ENCODE measurements at places on chromosomes 5 and 9.

DNA sequence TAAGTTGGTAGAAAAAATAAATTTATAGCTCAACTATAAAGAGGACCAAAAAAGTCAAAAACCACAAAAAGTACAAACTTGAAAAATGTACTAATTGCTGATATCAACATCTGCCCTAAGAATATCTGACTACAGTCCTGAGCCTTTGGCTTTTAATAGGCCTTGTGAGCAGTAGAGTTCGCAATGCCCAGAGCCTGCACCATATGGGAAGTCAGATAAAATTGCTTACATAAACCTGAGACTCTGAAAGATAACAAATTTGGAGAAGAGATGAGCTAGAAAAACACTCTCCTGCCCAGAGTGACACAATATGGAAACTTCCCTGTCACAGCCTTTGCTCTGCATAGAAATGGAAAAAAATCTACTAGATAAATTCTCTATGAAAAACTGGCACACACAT lies 368.0 kb upstream of the GRIN3A start:
- no peak for DNase-seq

GRCh38 chr9:11088821-11089374 lies 476.1 kb upstream of the PTPRD start:
- DNase-seq: no peak

- DNase-seq: no peak
Measured at GRCh38 chr5:168693297-168693696, 114.1 kb upstream of the PANK3 start.

DNA sequence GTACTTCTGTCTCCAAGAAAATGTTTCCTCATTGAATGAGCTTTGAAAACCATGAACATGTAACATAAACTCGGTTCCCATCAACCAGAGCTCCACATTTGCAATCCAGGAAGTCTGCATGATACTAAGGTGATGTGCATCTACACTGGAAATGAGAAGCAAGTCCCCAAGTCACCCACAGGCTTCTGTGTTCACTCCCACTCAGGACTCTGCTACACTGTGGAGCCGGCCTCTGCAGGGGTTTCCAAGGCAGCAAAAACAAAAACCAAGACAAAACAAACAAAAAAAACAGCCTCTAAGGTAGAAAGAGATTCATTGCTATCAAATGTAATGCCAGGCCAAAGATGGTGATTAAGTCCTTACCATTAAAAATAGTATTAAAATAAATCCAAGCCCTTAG lies 593.7 kb downstream of the IRX1 start:
- no peak for DNase-seq

DNA sequence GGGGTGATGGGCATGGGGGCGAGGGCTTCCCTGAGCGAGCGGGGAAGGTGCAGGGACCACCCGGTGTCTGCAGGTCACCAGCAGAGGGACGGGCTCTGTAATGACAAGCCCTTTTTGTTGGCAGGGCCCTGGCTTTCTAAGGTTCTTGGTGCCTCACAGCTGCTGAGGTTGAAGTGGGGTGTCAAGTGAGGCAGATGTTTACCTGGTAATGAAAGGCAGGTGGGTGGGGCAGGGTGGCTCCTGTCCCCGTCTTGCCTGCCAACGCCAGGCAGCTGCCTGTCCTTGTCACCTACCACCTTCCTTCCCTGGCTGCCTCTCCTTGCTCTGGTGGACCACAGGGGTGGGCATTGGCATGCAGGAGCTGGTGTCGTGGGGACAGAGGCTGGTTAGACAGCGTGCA lies 41.0 kb upstream of the SEMA4D start:
- no peak for DNase-seq

DNA sequence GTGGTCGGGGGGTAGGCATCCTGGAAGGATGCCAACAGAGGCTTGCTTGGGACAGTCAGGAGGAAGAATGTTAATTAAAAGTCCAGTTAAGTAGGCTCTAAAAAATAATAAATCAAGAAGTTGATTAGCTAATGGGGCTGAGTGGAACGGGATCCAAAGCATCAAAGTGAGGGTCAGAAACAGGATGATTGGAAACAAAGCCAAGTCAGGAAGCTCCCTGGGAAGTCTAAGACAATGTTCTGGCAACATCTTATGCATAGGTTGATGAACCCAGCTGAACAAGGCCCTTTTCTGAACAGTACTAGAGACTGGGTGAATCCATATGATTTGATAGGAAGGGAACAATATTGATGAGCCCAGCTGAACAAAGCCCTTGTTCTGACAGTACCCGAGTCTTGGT lies 50.2 kb upstream of the STARD4 start:
- no peak for DNase-seq

GRCh38 chr5:33531824-33532223 lies 91.1 kb downstream of the TARS1 start:
- DNase-seq: no peak

- no peak for DNase-seq
Measured at GRCh38 chr5:39555788-39556187, 131.0 kb upstream of the DAB2 start.

- DNase-seq: peak; percentile 68
Measured at GRCh38 chr5:134530301-134531077, 5.0 kb downstream of the JADE2 start.

- no peak for DNase-seq
Measured at GRCh38 chr9:126752376-126752775, 52.5 kb upstream of the ZBTB43 start.

GRCh38 chr5:142876817-142877216 lies 106.6 kb downstream of the ARHGAP26 start:
- no peak for DNase-seq

DNA sequence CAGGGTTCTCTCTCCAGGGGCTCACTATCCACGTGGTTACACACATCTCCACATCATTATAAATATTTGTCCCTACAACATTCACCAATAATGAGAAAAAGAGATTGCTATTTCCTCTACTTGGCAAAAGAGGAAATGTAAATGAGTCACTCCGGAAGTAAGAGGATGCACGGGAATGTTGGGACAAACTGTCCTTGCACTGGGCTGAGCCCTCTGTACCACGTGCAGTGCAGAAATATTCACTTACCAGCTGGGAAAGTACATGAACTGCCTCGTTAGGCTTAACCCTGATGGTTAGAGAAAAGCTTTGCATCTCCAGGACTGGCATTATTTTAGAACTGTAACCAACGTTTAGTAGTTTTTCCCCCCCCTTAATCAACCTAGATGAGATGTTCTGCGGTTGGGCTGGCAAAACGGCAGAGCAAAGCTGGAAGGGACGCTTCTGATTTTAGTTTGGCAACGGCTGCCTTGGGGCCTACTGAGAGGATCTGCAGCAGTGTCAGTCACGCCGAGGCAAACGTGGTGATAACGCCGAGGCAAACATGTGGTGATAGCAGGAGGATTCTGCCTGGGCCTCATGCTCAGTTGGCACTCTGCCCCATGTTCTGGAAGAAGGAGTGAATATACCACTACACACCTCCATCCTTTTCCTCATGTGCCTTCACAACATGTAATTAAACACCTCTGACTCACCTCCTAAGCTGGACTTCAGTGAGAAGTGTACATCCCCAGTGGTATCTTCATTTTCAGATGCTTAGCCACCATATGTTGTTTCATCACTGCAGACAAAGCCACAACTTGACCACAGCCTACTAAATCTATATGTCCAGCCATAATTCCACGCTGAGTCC lies 661.4 kb upstream of the KLF4 start:
- DNase-seq: peak; percentile 56

DNA sequence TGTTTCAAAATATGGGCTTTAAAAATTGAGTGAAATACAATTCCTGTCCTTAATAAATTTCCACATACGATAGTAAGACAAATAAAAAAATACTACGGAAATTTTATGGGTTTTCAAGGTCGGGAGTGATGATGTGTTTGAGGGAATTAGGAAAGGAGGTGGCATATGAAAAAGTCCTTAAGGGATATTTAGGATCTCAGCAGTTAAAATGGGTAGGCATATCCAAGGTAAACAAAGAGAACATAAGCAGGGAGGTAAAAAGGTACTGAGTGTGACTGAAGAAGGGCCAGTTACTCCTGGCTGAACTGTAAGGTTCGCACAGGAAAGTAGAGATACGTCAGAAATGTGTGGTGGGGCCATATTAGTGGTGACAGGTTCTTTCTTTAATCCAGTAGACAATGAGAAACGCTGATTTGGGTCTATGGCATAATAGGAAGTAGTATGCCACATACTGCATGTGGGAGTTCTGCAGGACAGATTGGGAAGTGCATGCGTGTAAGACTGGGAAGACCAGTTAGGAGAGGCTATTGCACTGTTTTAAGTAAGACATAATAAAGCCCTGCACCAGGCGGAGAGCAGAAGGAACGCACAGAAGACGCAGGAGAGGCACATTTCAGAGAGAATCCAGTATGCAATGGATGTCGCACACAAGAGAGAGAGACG lies 937 bp upstream of the HMGCR start:
- no peak for DNase-seq

DNA sequence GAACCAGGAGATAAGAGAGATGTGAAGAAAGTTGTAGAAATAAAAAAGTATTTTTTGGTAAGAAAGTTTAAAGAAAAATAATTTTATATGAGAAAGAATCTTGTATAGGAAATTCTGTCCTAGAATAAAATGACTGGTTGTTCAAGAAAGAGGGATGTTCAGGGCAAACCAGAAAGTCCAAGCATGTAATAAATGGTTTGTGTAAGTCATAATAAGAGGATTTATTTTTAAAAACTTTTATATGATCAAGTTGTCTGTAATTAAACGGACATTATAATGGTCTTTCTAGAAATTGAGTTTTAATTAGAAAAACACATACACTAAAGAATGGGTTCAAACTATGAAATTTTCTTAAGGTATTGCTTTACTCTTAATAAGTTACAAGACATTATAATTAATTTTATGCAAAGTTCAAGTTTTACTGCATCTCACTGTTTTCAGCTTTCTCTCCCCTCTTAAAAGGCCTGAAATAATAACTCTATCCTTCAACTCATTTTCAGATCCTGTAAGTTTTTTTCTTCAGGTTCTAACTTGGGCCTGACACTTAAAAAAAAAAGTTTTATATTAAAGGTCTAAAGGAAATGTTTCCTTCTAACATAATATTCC lies 56.1 kb upstream of the ZNF300 start:
- no peak for DNase-seq

GRCh38 chr5:16574789-16575721 lies 41.7 kb downstream of the RETREG1 start:
- peak; percentile 61 for DNase-seq

DNA sequence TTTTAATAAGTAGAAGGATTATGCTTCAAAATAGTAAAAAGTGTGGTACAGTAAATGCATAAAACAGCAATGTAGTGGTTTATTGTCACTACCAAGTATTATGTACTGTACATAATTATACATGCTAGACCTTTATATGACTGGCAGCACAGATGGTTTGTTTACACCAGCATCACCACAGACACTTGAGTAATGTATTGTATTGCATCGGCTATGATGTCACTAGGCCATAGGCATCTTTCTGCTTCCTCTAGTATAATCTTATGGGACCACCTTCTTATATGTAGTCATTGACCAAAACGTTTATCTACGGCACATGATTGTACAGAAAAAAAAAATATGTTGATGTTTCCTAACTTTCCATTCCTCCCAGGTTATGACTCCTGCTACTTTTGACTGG lies 31.9 kb upstream of the SSBP2 start:
- DNase-seq: no peak

- DNase-seq: no peak
Measured at GRCh38 chr9:134192951-134193731, 28.8 kb upstream of the RNU6ATAC start.

DNA sequence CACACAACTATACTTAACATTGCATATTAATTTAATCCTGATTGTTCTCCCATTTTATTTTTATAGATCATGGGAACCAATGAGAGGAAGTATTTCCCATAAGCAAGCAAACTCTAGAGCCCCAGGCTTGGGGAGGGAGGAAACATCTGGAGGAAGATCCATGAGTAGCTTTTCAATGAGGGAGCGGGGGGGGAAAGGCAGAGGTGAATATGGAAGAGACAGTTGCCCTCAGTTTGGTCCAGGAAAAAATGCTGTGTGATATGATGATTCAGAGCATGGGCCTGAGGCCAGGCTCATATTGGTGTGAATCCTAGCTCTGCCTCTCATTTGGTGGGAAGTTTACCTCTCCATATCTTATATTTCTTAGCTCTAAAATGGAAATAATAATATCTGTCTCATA lies 42.2 kb upstream of the ALDOB start:
- no peak for DNase-seq

GRCh38 chr5:161585798-161586197 lies 39.3 kb upstream of the GABRB2 start:
- DNase-seq: no peak

GRCh38 chr9:121464968-121465367 lies 34.7 kb downstream of the GGTA1 start:
- no peak for DNase-seq

DNA sequence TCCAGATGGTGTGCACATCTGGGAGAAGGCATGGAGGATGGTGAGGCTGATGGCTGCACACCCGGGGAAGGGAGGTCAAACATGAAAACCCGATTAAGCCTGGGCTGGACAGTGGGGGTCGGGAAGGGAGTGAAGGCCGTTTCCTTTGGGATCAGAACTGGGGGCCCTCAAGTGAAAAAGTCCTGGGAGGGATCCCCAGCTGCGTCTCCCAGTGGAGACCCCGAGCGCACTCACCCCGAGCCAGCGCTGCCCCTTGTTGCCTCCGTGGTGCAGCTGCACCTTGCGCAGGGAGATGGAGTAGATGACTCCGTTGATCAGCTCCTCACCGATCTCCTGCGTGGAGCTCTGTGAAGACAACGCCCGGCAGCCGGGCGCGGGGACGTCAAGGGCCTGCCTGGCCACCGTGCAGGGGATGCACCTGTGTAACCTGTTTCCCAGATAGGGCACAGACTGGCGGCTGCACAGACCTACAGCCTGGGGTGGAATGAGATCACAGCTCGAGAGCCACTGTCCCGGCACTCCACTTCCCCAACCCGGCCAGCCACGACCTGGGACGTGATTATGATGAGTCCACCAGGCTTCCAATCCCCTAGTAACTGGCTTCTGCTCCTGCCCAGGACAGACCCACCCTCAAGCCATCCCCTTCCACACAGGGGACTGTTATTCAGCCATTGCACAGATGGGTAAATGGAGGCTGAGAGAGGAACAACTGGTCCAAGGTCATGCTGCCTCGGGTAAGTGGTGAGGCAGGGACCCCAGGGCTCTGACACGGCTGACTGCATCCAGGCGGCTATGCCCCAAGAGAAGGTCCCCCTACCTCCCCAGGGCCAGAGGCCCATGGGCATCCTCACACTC lies 9.0 kb downstream of the RALGDS start:
- DNase-seq: peak; percentile 42

- no peak for DNase-seq
Measured at GRCh38 chr5:126900796-126901195, 123.9 kb downstream of the LMNB1 start.

DNA sequence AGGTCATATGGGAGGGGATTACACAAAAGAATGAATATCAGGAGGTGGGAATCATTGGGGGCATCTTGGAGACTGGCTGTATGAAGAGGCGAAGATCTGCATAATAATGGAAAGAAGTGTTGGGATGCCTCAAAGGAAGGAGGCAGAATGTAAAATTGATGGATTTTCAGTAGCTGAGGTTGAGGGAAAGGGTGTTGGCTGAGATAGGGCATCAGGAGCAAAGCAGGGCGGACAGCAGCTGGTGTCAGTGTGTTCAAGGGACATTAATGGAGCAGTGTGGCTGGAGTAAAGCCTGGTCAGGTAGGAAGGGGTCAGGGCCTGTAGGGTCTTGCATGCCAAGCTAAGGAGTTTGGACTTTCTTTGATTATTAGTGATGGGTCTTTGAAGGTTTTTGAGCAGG lies 65.2 kb upstream of the TNFAIP8 start:
- DNase-seq: no peak

GRCh38 chr9:124088476-124088837 lies 76.9 kb downstream of the LHX2 start:
- no peak for DNase-seq

- DNase-seq: peak; percentile 63
Measured at GRCh38 chr5:36703245-36703860, 96.9 kb downstream of the SLC1A3 start.
